ENCODE measurements at places on chromosomes 11 and 22. TPM values are rescaled to one million over a fixed set of nuclear protein-coding genes. Genes with fewer than 3 reads are reported as not detected.

GRCh38 chr11:14644226-14645014 lies 816 bp downstream of the PDE3B start:
- DNase-seq, result no peak

DNA sequence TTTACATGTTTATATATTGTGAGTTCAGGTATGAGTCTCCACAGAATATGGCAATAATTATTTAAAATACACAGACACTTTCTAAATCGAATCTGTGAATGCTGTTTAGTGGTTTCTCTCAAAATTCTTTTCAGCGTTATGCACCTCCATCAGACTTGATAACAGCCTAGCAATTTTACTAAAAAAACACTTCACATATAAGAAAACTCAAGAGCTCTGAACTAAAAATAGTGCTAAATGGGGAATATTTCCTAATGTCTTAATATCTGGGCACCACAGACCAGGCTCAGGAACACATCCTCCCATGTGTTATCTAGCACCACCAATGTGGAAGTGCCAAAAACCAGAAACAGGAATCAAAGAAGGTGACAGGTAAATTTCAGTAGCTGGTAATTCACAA lies 47.9 kb downstream of the ARHGAP32 start:
- DNase-seq, result no peak

- peak; percentile 56 for DNase-seq
These were observed 874 bp downstream of the ZFTA start for GRCh38 chr11:63767565-63768236.

SORL1 gene
- 53.5 TPM for polyA plus RNA-seq

SYCE3 gene
- 0.28 TPM for polyA plus RNA-seq

Data from right renal cortex interstitium (tissue), 3 donors.